ENCODE measurements at places on chromosomes 1 and 21.

DNA sequence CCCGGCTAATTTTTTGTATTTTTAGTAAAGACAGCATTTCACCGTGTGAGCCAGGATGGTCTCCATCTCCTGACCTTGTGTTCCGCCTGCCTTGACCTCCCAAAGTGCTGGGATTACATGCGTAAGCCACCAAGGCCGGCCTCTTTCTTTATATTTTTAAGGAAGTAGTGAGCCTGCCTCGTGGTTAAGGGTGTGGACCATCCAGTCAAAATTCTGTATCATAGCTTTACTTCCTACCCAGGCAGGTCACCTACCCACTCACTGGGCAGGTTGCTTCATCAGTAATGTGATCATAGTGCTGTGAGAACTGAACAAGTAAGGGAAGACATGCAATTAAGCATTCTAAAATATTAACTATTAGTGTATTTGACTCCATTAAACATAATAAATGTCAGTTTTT is 8.1 kb upstream of the ACOT7 start:
- no peak for DNase-seq

- DNase-seq: no peak
These were observed 267.7 kb downstream of the ZNF648 start for GRCh38 chr1:181793831-181794230.

DNA sequence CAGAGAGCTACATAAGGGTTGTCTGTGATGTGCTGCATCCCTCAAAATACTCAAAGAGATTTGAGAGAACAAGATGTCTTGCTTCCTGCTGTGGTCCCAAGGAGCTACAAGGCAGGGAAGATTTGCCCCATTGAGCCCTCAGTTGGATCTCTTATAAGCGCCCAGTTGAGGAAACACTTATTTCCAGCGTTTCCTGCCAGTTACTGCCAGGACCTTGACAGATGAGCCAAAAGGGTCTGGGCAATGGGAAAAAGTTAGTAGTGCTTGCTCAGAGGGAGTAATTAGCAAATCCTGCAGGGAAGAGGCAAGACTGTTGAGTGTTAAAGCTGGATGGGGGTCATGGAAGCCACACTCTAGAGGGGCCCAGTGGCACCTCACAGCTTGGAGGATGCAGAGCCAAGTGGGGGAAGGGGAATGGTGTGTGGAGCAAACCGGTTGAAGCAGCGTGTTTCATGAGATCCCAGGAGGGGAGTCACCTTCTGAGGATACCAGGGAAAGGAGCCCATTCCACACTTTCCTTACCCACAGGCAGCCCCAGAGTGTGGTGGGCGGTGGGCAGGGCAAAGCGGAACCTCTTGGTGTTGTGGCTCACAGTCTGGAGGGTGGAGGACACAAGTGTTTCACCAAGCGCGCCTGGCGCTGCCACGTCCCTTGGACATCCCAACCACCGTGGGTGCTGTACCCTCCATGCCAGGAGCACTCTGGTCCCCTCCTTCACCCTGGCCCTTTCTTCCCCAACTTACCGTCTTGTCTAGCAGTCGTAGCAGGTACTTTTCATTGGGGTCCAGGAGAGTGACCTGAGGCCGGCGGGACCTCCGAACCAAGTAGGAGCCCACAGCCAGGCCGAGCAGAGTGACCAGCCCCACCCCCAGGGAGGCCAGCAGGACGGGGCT is 805 bp downstream of the CYB5R1 start:
- no peak for DNase-seq

DNA sequence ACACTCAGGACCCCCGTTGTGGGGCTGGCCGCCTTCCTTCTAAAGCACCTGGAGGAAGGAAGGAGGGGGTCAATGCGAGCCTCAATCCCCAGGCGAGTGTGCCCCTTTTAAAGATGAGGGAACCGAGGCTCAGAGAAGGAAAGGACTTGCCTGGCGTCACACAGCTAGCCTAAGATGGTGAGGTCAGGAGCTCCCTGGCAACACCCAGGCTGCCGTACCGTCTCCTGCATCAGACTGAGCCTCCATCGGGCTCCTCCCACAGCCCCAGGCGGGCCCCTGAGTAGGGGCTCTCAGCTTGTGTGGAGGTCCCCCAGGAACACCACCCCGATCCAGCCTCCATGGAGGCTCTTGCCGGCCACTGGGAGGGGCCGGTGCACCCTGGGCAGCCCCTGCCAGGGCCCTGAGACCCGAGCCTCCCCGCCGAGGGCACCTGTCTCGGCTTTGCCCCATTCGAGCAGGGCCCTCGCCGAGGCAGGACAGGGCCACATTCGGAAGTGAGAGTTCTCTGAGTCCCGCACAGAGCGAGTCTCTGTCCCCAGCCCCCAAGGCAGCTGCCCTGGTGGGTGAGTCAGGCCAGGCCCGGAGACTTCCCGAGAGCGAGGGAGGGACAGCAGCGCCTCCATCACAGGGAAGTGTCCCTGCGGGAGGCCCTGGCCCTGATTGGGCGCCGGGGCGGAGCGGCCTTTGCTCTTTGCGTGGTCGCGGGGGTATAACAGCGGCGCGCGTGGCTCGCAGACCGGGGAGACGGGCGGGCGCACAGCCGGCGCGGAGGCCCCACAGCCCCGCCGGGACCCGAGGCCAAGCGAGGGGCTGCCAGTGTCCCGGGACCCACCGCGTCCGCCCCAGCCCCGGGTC is at the start of gene AIRE:
AIRE (plus strand) TSS at position 739 of the 855 bp plus-strand sequence. CDS start 131 bp downstream, outside the sequence.
- peak; percentile 52 for DNase-seq

DNA sequence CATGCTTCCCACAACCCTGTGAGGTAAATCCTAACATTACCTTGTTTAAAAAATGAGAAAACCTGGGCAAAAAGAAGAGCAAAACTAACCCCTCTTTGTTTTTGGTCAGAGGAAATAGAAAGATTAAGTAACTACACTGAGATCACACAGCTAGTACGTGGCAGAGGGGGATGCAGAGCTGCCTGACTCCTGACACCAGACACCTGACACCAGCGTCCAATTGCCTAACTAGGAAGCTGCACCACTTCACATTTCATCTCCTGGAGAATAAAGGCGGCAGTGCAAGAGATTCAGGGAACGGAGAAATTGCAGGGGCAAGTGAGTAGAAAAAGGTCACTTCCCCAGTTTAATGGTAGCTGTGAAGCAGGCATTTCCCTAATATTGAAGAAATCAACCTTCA is 229.3 kb upstream of the PTBP2 start:
- no peak for DNase-seq

DNA sequence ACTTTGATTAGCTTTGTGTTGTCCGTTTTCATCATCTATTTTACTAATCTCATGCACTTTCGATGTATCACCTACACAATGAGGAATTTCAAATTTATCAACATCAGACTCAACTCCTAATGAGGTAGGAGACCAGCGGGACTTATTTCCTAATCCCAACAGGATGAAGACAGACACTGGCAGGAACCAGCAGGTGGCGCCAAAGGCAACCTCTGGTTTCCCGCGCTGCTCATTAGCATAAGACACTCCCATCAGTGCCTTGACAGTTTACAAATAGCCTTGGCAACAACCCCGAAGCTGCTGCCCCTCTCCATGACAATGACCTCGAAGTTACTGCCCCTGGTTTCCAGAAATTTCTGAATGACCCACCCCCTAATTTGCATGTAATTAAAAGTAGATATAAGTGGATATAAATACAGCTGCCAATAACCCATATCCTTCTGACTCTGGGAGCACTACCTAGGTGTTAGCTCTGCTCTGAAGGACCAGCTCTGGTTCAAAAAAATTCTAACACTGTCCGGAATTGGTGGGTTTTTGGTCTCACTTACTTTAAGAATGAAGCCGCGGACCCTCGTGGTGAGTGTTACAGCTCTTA is 974.8 kb downstream of the ADGRL2 start:
- no peak for DNase-seq

- DNase-seq: no peak
These were observed 26.8 kb downstream of the TRPM2 start for GRCh38 chr21:44379991-44380865.

DNA sequence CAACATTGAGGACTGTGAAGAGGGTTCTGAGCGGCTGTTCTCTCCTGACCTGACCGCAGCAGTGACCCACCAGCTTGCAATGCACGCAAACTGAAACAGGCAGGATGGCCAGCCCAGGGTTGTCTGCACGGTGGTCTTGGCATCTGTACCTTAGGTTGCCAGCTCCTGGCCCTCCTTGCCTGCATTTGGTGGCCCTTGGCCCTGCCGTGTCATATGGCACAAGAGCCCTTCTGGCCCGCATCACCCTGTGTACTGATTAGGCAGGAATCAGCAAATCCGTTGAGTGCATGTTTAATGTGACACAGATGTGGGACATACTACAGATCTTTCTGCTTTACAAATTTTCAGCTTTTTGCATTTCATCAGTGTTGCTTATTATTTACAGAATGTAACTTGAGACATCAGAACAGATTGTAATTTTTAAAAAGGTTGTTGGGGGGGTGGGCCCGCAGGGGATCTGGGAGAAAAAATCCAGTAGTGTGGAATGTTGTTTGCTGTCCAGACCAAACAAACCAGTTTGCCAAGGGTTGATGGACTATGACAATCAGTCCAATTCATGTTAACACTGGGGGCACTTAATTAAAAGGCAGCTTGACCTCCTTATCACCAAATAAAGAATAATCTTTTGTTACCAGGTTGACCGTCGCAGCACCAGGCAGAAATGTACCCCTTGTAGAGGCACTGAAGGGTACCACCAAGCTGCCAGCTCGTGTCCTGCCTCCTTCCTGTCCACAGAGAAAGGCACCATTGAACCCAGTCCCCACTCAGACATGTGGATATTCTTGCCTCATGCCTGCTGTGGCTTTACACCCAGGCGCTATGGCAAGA is 132.6 kb downstream of the DHRS3 start:
- DNase-seq: no peak

GRCh38 chr1:203057911-203058675 is 27.7 kb downstream of the MYOG start:
- no peak for DNase-seq

GRCh38 chr1:91374086-91374485 is 30.6 kb downstream of the HFM1 start:
- no peak for DNase-seq

DNA sequence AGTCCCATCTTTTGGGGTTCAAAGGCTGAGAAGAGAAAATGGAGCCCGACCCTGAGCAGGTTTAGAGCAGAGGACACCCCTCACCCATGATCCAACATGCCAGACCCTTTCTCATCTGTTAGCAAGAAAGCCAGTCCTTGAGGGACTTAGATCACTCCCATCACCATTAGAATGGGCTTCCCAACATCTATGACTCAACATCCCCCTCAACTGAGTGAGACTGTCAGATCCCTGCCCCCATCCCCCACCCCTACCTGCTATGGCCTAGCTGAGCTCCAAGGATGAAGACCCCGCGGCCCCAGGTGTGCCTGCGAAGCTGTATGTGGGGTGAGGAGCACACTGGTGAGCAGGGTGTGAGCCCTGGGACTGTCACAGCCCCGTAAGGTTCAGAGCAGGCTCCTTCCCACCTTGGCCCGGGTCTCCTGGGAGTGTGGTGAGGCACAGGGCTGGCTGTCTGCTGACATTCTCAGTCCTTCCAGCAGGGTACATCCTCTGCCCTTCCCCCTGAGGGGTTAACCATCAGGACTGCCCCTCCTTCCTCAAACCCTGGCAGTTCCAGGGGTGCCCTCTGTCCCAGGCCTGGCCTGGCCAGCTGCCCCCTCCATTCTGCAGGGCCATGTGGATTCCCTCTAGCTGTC is 21.4 kb upstream of the BLACAT1 start:
- no peak for DNase-seq

DNA sequence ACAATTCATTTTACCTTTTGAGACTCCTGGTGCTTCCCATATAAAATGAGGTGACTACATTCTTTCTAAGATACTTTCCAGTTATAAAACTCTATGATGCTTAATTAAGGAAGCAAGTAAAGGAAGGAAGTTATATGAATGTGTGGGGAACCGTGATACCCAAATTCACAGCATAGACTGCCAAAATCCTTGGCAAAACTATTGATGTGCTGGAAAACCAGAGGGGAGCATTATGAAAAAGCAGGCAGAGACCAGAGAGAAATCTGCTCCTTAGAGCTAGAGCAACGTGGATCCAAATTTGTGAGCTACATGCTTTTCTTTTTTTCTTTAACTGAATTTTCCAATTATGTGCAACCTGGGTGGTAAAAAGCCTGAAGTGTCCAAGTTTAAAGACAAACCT is 201.4 kb upstream of the USP25 start:
- DNase-seq: no peak

- no peak for DNase-seq
These were observed 91.0 kb upstream of the PLPPR4 start for GRCh38 chr1:99173282-99173681.

Data from sciatic nerve (tissue), 2 donors.